ENCODE measurements at places on chromosomes 1 and 21.

GRCh38 chr21:44090325-44090724 is 16.9 kb upstream of the PWP2 start:
- no peak for DNase-seq

DNA sequence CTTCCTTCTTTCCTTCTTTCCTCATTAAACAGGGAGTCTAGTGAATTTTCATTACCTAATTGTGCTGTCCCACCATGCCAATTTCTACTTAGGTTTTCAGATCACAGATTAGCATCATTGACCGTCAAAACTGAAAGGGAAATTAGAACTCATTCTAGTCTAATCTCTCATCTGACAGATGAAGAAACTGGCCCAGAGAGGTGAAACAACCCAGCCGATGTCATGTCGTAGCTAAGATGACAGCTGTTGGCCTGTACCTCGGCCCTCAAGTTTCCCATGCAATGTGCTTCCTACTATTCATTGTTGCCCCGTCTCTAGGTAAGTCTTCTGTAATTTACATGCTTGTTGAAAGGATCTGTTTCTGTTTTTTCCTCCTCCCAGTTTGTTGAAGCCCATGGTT is 128.2 kb upstream of the KIAA0040 start:
- no peak for DNase-seq

GRCh38 chr1:239386453-239387303 is at the start of gene CHRM3:
Gene CHRM3, plus strand, starts transcription at chr1:239386568. Its CDS starts 520,884 bp downstream, at chr1:239907452.
- no peak for DNase-seq

- DNase-seq = no peak
Measured at GRCh38 chr1:88661188-88661587, 22.9 kb upstream of the PKN2 start.

- no peak for DNase-seq
Measured at GRCh38 chr1:239422818-239423217, 36.5 kb downstream of the CHRM3 start.

GRCh38 chr1:59506952-59507351 is 210.1 kb downstream of the FGGY start:
- peak; percentile 11 for DNase-seq

- DNase-seq = no peak
Measured at GRCh38 chr1:224670506-224670905, 54.4 kb downstream of the CNIH3 start.

DNA sequence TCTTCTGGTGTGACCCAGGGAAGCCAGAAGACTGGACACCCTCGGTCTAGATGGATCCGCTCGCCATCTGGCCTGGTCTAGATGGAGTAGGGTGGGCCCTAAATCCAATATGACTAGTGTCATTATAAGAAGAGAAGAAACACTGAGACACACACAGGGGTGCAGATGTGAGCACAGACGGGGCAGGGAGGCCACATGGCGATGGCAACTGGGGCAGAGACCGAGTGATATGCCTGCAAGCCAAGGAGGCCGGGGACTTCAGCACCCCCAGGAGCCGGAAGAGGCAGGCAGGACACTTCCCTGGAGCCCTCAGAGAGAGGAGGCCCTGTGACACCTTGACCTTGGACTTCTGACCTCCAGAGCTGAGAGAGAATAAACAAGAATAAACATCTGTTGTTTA is 5.6 kb upstream of the TFF3 start:
- DNase-seq = no peak

DNA sequence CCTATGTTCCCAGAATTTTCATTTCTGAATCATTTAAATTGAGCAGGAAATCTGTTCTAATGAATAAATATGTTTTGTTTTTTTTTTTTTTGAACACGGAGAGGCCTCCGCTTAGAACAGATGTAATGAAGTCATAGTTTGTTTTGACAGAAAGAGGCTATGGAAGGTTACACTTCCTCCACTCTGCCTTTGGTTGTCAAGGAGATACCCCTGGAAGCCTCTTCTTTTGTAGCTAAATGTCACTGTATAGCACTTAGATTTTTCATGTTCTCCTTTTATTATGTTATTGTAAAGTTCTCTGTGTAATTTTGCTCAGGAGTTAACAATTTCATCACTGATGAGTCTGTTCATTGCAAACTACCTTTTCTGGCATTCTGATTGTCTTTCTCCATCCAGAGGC is 22.7 kb upstream of the GNG12 start:
- no peak for DNase-seq

- no peak for DNase-seq
Measured at GRCh38 chr1:22579541-22580155, 16.4 kb downstream of the EPHA8 start.

GRCh38 chr1:54607821-54608565 is 15.3 kb downstream of the FAM151A start:
- no peak for DNase-seq

GRCh38 chr1:9230869-9231533 is 3.6 kb upstream of the H6PD start:
- no peak for DNase-seq

DNA sequence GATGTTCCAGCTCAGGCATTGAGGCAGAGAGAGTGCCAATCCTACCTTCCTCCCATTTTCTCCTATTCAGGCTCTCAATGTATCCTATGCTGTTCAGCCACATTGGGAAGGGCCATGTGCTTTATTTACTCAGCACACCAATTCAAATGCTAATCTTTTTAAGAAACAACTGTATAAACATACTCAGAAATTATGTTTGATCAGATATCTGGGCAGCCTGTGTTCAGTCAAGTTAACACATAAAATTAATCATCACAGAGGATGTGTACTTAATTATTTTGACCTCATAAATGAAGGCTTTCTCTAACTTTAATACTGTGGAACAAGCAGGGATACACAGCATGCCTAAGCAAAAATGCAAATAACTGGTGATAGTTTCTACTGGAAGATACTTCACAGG is 149.8 kb downstream of the NCAM2 start:
- DNase-seq = no peak

DNA sequence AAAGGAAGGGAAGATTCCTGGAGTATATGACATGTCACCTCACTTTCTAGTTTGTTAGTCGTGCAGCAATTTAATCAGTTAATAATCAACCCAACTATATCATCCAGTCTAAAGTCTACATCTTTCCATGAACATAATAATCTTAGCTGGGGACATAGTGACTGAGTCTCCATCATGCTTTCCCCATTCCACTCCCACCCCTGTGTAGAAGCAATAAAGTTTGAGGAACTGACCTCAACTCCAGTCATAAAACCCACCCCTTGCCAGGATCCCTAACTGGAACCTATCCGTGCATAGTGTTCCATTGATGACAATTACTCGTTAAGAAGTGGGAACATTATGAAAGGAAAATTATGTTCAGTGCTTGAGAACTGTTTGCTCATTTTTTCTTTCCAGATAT is 48.9 kb upstream of the MROH9 start:
- DNase-seq = no peak

- DNase-seq = no peak
Measured at GRCh38 chr1:176315519-176316220, 108.6 kb upstream of the COP1 start.

DNA sequence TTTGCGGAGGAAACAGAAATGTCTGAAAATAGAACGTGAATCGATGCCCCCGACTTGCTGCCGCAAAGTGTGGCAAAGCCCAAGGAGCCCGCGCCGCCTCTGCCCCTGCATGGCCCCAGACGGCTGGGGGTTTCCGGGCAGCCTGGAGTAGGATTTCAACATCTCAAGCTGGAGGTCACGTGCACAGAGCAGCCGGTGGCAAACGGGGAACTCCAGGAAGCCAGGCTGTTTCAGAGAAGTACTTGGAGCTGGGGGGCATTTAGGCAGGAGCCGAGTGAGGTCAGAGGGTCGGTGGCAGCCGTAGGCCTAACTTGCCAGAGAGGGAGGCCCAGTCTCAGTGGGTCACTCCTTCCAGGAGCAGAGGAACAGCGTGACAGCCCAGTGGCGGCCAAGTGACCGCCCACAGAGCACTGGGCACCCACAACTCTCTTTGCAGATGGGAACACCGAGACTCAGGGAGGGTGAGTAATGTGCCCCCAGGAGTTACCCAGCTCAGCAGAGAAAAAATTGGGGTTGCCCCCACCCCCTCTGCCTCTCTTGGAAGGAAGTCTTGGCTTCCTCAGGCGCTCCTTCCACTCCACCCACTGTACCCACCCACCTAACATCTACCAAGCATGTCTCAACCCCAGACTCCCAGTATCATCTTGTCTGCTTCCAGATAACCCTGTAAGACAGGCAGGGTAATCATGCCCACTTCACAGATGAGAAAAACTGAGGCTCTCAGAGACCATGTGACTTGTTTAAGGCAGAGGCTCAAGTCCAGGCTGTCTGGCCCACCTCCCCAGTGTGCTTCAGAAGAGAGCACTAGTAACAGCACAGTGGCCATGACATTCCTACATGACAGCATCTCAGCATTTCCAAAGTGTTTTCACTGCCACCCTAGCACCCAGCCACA is 179.4 kb downstream of the HIVEP3 start:
- DNase-seq = peak; percentile 54

GRCh38 chr1:119764220-119764619 is 4.5 kb downstream of the HMGCS2 start:
- DNase-seq = no peak

DNA sequence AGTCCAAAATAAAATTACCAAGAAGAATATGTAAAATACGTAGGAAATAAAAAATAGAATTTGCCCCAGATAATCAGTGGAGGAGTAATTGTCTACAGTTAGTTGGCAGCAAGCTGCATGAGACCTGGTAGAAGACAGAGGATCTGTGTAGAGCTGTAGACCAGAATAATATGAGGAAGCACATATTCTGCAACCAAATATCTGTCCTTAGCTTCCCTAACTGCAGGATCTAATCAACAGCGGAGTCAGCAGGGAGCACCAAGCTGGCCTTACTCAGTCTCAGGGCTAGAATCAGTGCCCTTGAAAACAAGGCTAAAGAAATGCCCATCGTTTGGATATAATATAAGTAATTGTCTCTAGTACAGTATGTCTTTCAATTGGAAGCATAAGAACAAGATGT is 6.1 kb upstream of the GCSAML start:
- no peak for DNase-seq

DNA sequence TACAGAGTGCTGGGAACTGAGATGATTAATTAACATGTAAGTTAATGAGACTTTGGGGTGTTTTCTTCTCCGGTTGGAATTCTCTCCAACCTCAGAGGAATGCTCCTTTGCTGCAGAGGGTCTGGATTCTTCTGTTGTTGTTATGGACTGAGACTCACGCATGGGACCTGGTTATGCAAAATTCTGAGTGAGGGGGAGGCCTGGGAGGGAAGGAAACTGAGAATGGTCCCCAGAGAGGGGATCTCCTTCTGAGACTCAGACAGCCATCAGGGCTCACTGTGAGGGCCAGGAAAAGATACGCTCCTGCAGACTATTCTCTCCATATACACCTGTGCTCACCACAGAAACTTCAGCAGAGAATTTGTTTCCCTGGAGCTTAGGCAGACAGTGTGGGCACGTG is 56.3 kb downstream of the HTR6 start:
- no peak for DNase-seq

- DNase-seq = no peak
Measured at GRCh38 chr1:102098081-102098480, 101.4 kb upstream of the OLFM3 start.

- no peak for DNase-seq
Measured at GRCh38 chr1:228937851-228938536, 202.7 kb downstream of the RHOU start.

GRCh38 chr1:99004254-99004860 is 304 bp downstream of the PLPPR5 start:
- DNase-seq = peak; percentile 3

DNA sequence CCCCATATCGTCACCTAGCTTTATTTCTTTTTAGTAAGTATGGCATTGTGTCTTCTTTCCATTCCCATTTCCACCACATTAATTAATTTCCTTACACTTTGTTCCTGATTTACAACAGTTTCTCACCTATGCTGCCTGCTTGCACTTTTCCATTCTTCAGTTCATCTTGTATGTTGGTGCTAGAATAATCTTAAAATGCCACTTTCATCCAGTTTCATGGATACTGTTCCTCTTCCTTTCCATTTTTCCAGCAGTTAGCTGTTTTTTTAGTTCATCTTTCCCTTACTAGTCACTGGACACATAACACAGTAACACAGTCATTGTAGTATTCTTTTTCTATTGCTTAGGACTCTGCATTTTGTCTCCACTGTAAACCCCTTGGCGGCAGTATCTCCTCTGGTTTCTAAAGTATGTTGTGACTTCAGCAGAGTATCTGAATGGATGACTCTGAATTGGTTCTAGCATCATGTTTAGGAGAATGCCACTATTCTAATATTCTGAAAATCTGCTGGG is 2.1 kb downstream of the CDC7 start:
- no peak for DNase-seq

DNA sequence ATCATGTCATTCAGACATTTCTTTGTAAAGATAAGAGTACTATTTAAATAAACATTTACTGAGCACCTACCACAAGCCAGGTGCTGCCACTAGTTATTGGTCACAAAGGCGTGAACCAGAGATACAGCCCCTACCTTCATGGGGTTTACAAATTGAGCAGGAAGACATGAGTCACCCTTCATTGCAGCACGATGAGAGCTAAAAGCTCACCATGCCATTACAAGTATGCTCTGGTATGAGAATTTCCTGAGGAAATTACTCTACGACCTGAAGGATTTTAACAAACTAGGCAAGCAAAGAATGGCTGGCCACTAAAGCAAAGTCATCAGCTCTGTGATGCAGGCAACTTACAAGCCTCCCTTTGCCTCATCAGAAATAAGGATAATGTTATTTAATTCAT is 346.8 kb downstream of the BRINP2 start:
- DNase-seq = no peak

- DNase-seq = no peak
Measured at GRCh38 chr1:228391411-228392020, 15.1 kb downstream of the TRIM11 start.

DNA sequence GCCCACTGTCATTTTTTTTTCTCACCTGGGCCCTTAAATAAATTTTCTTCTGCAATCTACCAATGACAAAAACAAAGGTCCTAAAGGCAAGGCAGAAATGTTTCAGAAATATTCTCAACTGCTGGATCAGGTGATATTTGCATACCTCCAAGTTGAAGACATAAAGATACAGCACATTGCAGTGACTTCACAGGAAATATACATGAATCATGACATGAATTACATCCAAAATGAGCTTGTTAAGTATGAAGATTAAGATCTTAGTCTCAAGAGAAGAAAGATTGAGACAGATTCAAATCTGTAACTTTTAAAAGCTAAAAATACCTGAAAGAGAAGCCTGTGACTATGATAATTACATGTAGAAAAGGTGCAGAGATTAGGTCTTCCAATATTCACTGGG is 207.8 kb downstream of the SIPA1L2 start:
- no peak for DNase-seq

DNA sequence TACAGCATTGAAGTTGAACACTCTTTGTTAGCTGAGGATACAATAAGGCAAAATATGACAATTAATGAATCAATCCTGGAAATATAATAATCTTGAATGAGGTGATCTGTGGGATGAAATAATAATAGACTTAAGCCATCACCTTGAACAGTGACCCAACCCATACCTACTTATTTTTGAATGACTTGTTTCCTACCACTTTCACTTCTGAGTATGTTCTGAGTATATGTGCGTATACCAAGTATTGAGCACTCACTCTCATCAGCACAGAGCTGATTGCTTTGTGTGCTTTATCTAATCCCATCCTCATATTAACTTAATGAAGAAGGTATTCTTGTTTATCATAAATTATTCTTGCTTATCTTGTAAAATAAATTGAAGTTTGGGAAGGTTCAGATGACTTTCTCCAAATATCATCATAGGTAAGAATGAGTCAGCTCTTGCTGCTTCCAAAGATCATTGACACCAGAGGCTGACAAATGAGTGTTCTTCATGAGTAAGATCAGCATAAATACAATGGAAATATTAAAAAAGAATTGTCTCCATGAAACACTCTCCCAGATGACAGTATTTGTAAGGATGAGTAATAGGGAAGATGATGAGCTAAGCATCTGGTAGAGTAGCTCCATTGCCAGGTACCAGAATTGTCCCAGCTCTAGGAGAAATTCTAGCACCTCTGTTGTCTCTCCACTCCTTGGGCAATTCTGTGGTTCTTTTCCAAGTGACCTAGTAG is 198.1 kb upstream of the KIAA0040 start:
- no peak for DNase-seq

Measured in GM12891 (cell line).